ENCODE measurements at places on chromosomes 3 and 15.
A peak's percentile ranks its signal among the peaks of the same experiment; 100 is the strongest.

GRCh38 chr3:53486961-53487654, 7.3 kb upstream of the CACNA1D start:
- no peak for DNase-seq

DNA sequence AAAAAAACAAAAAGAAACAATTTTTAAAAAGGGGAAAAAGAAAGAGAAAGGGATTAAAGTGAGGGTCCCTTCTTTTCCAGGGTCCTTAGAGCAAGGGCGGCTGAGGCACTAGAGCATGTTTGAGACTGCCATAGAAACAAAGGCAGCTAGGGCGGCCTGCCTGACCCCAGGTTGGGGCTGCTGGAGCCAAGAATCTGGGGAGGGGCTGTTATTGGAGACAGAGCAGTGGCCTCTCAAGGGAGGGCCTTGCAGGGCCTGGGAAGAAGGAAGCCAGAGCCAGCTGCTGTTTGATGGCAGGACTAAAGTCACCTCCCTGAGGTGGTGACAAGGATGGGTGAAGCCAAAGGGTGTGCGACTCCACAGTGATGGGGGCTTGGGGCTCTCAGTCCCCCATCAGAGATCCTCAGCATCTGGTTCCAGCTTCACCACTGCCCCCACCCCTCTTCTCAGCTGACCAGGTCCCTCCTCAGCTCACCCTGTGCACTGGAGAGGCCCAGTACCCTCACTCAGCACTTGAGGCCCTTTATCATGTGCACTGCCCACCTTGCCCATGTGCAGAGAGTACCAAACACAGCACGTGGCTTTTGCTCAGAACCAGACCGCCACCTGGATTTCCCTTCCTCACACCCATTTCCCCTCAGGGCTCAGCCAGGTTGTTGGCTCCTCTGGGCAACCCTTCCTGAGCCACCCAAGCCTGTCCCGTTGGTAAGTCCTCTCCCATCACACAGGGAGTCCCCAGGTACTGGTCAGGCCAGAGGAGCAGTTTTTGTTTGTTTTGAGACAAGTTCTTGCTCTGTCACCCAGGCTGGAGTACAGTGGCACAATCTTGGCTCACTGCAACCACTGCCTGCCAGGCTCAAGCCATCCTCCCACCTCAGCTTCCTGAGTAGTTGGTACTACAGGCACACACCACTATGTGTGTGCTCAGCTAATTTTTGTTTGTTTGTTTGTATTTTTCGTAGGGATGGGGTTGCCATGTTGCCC, 1.7 kb downstream of the TMEM89 start:
- no peak for DNase-seq

GRCh38 chr3:107271787-107272387, 105.4 kb upstream of the CCDC54 start:
- DNase-seq = no peak

DNA sequence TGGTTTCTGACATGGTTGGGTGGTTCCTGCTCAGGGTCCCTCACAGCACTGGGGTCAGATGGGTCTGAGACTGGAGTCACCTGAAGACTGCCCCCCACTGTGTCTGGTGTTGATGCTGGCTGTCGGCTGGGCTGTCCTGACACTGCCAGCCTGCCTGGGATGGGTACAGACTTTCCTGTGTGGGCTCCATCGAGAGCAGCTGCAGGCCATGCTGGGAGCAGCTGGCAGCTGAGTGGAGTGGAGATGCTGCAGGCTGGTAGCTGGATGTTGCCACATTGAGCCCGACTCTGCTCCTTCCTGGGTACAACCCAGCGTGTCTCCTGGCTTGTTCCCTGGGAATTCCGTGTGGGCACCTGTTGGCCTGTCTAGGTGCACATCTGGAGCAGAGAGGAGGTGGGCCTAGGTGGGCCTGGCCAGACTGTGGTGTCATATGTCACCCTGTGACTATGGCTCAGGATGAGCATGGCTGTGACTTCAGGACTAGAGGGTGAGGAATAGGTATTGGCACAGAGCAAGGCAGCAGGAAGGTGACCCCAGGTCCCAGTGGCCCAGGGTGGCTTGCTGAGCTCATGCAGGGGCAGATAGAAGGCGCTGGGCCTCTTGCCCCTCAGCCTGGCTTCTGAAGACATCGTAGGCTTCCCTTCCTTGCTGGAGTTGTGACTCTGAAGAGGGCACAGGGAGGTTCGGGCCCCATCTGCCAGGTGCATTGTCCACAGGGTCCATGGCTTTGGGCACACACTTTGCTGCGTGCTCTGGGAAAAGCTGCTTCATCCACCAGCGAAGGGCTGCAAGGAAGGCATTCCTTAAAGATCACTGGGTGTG, 40.0 kb upstream of the PRR23E start:
- DNase-seq = no peak

GRCh38 chr3:9615003-9615628, 34.2 kb upstream of the MTMR14 start:
- DNase-seq = no peak

DNA sequence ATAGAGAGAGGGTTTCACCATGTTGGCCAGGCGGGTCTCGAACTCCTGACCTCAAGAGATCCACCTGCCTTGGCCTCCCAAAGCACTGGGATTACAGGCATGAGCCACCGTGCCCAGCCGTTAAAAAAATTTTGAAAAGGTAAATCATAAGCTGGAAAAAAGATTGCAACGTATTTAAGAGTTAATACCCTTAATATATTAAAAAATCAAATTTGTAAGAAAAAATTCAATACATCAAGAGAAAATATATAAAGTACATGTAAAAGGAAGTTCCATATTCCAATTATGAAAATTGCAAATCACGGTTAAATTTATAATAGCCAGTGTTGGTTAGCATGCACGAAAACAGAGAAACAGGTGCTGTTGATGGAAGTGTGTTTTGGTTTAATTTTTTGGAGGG, 2.3 kb upstream of the SACM1L start:
- no peak for DNase-seq

DNA sequence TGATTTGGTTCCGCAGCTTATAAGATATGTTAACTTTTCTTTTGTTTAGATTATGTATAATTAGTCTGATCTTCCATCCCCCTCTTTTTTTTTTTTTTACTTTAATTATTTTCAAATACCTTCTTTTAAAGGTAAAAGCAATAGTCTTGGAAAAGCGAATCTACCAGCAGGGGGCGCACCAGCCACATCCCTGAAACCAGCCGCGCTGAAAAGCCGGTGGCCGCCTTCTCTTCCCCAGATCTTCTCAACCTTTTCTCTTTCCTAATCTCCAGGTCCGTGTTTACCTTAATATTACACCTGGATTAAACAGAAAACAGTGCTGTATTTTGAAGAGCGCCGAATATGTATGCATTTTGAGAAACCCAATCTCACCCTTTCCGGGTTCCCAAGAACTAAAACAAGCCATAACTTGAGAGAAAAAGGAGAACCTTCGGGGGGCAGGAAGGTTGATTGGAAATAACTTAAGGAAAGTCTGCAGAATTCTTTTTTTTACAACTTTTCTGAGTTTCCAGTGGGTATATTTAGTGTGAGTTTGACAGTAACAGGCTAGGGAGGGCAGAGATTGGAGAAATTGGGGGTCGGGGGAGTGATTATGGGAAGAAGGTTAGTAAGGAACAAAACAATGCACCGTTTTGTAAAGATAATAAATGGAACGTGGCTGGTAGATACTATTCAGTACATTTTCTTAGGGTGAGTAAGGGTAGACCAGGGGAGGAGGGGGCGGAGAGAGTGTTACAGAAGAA, 2.0 kb upstream of the SOX2 start:
- DNase-seq = peak; percentile 52

DNA sequence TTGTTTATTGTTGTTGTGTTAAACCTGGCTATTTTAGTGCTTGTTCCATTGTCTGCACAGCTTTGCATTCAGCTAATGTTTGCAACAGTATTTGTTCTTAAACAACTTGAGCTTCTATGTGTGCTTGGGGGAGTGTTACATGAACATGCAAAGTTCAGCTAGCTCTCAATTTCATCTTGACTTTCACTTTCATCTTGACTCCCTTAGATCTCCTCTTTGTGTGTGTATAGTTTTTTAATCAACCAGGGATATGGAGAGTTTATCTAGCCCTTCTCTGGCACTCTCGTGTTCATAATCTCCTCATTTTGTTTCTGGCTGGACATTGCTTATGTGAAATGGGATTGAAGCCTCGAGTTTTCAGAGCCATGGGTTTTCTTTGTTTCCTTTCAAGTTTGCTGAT, 212.4 kb upstream of the ZBTB20 start:
- DNase-seq = no peak
